ENCODE measurements at places on chromosomes 3 and 15. TPM values are rescaled to one million over a fixed set of nuclear protein-coding genes. Genes with fewer than 3 reads are reported as not detected.
A peak's percentile ranks its signal among the peaks of the same experiment; 100 is the strongest.

GRCh38 chr15:39792844-39793335 lies 10.2 kb upstream of the FSIP1 start:
- no peak for DNase-seq

DNA sequence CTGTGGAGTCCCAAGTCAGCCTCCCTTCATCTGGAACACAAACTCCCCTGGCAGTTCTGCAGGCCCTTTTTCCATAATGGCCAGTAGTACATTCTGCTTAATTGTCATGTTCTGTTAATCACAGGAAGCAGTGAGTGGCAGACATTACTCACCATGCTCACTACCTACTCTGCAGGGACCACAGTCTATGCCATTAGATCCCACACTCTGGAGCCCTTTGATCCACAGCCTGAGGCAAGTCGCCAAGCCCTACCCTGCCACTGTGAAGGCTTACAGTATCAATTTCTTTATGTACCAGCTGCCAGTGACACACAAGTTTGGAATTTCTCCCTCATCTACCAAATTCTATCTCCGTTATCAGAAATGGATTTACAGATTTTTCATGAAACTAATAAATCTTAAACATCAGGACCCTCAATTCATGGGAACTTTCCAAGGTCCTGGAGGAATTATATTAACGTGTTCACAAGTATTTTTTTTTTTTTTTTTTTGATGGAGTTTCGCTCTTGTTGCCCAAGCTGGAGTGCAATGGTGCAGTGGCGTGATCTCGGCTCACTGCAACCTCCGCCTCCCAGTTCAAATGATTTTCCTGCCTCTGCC lies 20.6 kb upstream of the WWTR1 start:
- peak; percentile 98 for DNase-seq

DNA sequence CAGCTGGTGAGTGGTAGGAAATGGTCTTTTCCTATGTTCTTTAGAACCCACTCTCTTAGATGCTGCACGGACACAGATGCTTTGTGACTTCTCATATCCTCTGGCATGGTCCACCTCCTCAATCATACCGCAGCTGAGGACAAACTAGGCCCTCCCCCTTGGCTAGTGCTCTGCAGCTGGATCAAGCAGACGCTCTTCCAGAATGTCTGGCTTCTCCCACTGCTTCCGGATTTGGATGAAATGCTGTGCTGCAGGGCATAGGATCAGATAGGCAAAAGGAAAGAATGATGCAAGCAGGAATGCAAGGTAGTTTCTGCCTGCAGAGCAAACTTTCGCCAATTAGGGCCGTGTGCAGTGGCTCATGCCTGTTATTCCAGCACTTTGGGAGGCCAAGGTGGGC lies 75.7 kb upstream of the SLC4A7 start:
- peak; percentile 82 for DNase-seq

DNA sequence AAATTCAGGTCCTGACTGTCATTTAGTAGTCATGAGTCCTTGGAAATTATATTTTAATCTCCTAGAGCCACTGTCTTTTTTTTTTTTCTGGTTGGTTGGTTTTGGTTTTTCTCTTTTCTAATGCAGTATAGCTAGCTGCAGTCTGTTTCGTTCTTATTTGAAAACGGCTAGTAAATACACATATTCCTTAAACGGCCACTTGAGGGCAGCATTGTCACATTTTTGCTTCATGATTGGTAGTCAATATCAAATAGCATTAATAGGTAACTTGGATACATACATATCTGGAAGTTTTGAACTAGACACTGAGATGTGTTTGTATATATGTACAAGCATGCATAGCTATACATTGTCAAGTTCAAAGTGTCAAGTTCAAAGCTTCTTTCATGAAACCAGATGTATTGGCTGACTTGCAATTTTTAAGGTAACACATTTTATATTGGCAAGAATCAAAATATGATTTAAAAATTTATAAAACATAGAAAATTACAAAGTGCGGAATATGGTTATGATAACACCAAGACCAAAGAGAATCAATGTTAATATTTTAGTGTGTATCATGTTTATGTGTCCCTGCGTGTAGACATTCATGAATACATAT lies 22.5 kb downstream of the GABRA5 start:
- peak; percentile 59 for DNase-seq

- DNase-seq = no peak
Measured at GRCh38 chr3:137222736-137223225, 265.0 kb downstream of the IL20RB start.

DNA sequence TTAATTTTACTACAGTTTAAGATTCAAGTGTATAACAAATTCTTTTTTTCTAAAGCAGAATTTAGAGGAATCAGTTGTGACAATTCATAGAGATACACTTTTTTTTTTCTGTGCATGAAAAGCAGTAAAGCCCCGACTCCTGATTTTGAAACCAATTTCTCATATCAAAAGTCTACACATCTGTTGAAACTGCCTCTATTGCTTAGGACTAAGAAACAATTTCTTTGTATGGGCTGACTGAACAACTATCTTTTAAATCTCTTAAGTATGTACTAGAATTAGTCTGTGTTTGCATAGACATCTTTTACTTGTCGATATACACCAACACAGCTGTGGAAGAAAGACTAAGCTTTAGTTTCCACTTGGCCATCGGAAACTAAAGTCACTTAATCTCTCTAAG lies 127.6 kb downstream of the MEIS2 start:
- no peak for DNase-seq

- DNase-seq = no peak
Measured at GRCh38 chr15:66474135-66474534, 23.4 kb downstream of the SNAPC5 start.

GRCh38 chr3:184196536-184196935 lies 10.5 kb downstream of the ABCF3 start:
- DNase-seq = no peak

- peak; percentile 40 for DNase-seq
Measured at GRCh38 chr3:98596541-98597500, 3.4 kb upstream of the CPOX start.

DNA sequence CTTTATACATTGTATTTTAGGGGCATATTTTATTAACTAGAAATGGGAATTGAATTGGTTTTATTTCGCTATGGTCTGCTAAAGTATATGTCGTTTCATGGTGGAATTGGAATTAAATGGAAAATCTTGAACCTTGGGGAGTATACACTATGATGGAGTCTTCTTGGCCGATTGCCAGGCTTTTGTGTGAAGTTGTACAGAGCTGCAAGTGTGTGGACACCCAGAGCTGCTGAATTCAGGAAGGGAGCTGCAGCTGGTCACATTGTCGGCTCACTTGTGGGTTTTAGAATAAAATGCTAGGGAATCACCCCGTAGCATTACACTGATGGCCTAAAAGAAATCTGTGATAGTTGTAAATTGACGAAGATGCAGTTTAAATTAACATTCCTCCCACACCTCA lies 35.1 kb downstream of the USP3 start:
- DNase-seq = no peak

DNA sequence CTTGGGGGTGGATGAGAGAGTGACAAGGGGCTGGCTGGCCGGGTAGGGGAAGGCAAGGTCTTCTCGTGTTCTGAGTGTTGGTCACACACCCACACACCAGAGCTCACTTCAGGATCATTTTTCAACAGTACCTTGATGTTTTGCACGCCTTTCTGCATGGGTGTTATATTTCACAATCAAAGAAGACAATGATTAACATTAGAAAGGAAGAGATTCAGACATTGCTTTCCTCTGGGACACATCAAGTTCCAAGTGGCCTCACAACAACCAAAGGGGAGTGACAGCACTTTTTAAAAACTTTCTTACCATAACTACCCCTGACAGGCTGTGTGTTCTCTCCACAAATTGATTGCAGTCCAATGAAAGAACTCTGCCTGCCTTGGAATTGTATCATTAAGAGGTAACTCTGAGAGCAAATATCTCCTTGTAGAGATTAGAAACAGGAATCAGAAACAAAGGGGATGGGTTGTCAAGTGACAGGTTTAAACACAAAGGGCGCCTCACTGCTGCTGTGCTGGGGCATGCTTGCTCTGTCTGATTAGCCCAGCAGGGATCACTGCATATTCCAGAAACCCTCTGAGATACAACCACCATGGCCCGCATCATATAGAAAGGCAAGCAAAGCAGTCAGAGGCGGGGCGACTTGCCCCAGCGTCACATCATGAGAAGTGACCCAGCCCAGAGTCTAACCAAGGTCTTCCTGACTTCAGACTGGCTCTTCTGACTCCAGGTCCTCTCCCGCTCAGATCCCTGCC lies 230.8 kb downstream of the FEZF2 start:
- DNase-seq = no peak

DNA sequence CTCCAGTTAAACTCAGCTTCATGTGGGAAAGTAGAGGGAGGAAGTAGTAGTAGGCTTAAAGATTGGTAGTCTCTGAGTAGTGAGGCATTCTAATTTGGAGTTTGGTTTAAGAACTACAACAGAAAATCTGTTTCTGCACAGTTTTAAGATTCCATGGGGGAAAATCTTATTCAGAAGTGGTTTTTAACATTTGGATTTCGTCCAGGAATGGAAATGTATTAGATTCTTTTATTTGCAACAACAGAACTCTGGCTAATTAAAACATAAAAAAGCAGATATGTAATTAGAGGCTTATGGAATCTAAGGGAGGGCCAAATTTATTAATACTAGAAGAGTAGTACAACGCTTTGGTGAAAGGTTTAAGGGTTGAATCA lies 36.0 kb downstream of the NECTIN3 start:
- peak; percentile 5 for DNase-seq

DNA sequence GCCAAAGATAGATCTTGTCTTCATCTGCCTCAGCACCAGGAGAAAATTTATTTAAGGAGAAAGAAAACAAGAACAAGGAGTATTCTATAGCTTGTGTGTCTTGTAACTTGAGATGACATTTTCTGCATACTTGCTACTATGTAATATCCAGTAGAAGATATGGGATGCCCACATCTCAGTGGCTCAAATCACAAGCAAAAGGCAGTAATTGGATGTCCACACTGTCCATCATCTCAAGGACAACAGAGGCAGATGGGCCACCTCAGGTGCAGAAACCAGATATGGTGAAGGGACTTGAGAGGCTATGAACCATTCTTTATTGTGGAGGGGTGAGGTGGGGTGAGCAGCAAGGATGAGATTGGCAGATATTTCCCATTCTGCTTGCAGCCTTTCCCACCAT lies 309.0 kb downstream of the GBE1 start:
- no peak for DNase-seq

DNA sequence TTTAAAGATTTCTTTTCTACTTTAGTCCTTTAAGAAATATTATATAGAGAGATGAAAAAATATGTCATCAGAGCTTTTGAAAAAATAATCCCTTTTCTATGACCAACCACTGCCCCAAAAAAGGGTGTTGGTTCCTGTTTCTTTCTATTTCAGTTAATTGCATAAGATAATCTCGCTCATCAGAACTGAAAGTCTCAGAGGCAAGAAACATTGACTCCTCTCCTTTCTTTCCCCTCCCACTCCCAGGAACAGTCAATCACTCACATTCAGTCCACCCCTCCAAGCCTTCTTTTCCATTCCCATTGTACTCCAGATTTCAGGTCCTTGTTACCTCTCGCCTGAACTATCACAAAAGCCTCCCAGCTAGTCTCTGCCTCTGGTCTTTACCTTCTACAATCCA lies 153.7 kb upstream of the ABI3BP start:
- DNase-seq = no peak

- peak; percentile 47 for DNase-seq
Measured at GRCh38 chr3:134311265-134311664, 60.6 kb upstream of the RYK start.

GRCh38 chr3:156433910-156434309 lies 121.0 kb downstream of the SSR3 start:
- DNase-seq = no peak

- DNase-seq = peak; percentile 77
Measured at GRCh38 chr3:46423588-46423987, 16.5 kb downstream of the CCRL2 start.

DNA sequence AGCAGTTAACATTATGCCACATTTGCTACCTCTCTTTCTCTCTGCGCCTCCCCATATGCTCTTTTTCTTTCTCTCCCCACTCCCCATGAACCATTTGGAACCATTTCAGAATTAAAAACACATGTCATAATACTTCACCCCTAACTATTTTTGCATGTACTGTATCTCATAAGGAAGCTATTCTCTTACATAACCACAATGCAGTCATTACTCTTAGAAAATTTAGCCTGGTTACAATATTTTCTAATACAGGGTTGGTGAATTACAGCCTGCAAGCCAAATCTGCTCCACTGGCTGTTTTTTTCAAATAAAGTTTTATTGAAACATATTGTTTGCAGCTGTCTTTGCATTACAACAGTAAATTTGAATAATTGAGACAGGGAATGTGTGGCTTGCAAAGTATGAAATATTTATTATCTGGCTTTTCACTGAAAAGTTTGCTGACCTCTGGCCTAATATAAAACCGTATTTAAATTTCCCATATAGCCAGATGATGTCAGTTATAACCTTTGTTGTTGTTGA lies 62.8 kb downstream of the SGO1 start:
- DNase-seq = no peak

- DNase-seq = no peak
Measured at GRCh38 chr15:71294251-71294910, 179.1 kb downstream of the THSD4 start.

- peak; percentile 15 for DNase-seq
Measured at GRCh38 chr3:179852142-179852905, 184.4 kb downstream of the PEX5L start.

GRCh38 chr15:64447536-64448315 lies 12.7 kb upstream of the ZNF609 start:
- no peak for DNase-seq

GRCh38 chr15:64004587-64004986 lies 41.7 kb downstream of the DAPK2 start:
- peak; percentile 66 for DNase-seq

DNA sequence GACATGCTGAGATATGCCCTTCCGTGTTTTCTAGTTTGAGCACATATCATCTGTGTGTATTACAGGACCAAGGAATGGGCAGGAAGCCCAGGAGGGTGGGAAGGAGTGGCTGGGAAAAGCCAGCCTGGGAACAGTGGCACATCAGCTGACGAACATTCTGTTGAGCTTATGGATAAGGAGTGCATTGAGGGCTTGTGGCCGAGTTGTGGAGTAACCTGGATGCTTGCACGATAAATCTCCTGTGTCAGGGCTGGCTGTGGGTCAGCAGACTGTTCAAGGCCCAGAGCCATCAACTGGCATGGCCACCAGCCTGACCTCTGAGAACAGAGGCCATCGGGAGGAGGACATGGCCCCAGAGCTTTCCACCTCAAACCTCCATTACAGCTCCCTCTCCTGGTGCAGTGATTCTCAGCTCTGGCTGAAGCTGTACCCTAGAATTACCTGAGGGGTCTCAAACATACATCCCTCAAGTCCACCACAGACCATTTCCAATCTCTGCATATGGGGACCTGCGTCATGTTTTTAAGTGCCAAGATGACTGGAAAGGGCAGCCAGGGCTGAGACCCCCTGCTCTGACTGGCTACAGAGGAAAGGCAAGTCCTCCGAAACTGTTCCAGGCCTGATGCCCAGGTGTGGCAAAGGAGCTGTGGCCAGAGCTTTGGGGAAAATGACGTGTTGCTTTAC lies 4.8 kb upstream of the VILL start:
- DNase-seq = no peak

The PRR20G gene
- total RNA-seq = not detected

The EXD1 gene
- not detected for total RNA-seq

The DPPA2 gene
- total RNA-seq = not detected

The ZPLD1 gene
- total RNA-seq = not detected

The NR2E3 gene
- total RNA-seq = not detected

The GOLGA8R gene
- 0.24 TPM for total RNA-seq

The ZNF445 gene
- total RNA-seq = 3.7 TPM

The PIGZ gene
- 4.5 TPM for total RNA-seq

The FOXB1 gene
- not detected for total RNA-seq
